ENCODE measurements at places on chromosomes 6 and 20.

- DNase-seq, result no peak
Measured at GRCh38 chr6:165245701-165246100, 63.7 kb downstream of the C6orf118 start.

DNA sequence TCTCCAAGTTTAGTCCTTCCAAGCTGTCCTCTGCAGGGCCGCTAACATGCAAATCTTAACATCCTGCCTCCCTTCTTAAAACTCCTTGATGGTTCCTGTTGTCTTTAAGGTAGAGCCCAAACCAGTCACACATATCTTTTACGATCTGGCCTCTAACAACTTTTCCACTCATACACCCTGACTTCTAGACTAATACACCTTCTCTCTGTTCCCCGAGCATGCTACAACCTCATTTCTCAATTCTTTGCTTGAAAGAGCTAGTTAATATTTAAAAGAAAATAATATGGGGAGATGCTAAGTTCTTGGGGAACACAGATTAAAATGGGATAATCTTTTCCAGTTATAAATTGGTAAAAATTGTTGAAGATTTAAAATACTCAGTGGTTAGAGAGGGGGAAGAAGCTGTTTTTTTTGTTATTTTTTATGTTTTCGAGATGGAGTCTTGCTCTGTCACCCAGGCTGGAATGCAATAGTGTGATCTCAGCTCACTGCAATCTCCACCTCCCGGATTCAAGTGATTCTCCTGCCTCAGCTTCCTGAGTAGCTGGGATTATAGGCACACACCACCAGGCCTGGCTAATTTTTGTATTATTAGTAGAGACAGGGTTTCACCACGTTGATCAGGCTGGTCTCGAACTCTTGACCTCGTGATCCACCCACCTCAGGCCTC, 250.7 kb downstream of the MAFB start:
- DNase-seq, result no peak

DNA sequence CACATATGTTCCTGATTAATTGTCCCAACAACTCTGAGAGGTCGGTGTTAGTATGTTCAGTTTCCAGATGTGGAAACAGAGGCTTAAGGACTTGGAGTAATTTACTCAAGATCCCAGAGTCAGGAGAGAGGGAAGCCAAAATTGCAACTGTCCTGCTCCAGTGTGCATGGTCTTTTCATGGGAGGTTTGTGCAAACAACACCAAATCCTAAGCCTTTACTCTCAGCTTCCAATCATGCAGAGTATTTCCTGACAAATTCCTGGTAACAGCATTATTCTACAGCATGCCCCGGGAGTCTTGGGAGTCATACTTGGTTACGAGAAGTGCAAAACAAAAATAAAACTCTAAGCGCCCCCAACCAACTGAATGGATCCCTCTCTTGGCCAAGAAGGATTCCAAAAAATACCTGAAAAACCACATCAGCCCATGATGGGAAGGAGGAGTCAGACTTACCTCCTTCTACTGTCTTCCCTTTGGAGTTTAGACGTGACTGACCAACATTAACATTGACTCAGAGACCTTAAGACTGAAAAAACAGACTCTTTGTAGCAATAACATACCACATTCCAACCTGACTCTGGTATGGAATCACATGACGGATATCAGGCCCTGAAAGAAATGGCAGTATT, 30.8 kb upstream of the PPP1R3G start:
- DNase-seq, result no peak

GRCh38 chr6:21359926-21360325, 233.6 kb upstream of the SOX4 start:
- no peak for DNase-seq

DNA sequence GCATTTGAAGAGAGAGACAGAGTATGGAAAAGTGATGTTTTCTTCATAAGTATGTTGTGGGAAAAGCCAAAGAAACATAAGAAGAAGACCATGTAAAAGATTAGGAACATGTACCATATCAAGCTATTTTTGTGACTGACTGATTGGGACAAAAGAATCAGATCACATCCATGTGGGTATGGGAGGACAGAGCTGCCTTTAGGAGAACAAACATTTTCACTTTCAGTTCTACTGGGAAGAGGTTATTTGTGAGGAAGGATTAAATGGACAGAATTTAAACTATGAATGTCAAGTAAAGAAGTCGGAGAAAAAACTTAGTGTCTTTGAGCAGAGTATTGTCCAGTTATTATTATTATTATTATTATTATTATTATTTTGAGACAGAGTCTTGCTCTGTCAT, 124.4 kb upstream of the HCRTR2 start:
- DNase-seq, result no peak

- DNase-seq, result no peak
Measured at GRCh38 chr6:144123421-144123820, 26.9 kb upstream of the STX11 start.
